ENCODE measurements at places on chromosomes 11 and 22. TPM values are rescaled to one million over a fixed set of nuclear protein-coding genes. Genes with fewer than 3 reads are reported as not detected.

- no peaks in the 10 kb centered on the region for H3K27me3 ChIP-seq
- no peak overlapping the region for H3K4me3 ChIP-seq
- no peaks in the 10 kb centered on the region for H3K4me1 ChIP-seq
- no peaks in the 10 kb centered on the region for H3K36me3 ChIP-seq
- DNase-seq, result peak; percentile 82
- H3K27ac ChIP-seq, result no peak overlapping the region
Observed at GRCh38 chr22:22710719-22711531, 66.5 kb downstream of the GGTLC2 start.

GRCh38 chr11:76023236-76024068 is 182.8 kb downstream of the WNT11 start:
- no peaks in the 10 kb centered on the region for H3K27me3 ChIP-seq
- peaks cover 12% of the 10 kb centered on the region for H3K4me1 ChIP-seq
- H3K36me3 ChIP-seq, result peaks cover 37% of the 10 kb centered on the region
- no peak overlapping the region for H3K4me3 ChIP-seq

GRCh38 chr11:111585371-111585770 is 16.9 kb upstream of the SIK2 start:
- H3K27me3 ChIP-seq, result peaks cover 2% of the 10 kb centered on the region
- H3K36me3 ChIP-seq, result no peaks in the 10 kb centered on the region
- no peak overlapping the region for H3K27ac ChIP-seq
- no peak overlapping the region for H3K4me3 ChIP-seq
- H3K4me1 ChIP-seq, result peaks cover 3% of the 10 kb centered on the region

Gene LRRC10B
- not detected for total RNA-seq
